ENCODE measurements at places on chromosomes 16 and 17.

- peak; percentile 43 for DNase-seq
Measured at GRCh38 chr17:16444258-16444886, 29.0 kb downstream of the TRPV2 start.

DNA sequence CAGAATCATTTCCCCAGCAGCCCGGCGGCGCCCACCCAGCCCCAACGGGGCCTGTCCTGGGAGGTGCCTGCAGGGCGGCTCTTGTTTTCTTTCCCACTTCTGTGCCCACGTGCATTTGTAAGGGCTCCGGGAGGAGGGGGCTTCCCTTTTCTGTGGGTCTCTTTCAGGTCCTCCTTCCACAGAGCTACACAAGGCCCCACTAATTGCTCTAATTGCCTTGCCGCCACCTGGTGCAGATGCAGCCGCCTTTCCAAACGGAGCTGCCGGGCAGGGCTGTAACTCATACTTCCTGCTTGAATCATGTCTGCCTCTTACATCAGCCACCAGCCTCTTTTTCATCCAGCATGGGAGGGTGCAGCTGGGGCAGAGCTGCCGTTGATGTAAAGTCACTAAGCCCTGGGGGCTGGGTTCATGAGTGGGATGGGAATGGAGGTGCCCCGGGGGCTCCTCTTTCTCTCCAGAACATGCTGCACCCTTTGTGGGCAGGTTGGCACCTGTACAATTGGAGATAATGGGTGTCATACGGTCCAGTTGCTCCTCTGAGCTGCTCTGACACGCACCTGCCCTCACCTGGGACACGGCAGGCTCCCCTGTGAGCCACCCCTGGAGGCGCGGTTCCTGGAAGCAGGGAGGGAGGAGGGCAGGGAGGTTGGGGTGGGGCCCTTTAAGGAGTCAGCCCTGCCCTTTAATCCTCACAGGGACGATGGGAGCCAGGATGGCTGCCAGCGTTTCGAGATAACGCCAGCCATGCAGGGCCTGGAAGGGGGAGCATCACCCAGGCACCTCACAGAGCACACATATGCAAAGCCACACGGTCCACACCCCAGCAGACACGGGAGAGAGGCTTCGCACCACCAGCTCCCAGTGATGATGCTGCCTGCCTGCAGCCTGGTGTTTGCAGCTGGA lies 41.1 kb upstream of the KLHDC4 start:
- DNase-seq = peak; percentile 67

DNA sequence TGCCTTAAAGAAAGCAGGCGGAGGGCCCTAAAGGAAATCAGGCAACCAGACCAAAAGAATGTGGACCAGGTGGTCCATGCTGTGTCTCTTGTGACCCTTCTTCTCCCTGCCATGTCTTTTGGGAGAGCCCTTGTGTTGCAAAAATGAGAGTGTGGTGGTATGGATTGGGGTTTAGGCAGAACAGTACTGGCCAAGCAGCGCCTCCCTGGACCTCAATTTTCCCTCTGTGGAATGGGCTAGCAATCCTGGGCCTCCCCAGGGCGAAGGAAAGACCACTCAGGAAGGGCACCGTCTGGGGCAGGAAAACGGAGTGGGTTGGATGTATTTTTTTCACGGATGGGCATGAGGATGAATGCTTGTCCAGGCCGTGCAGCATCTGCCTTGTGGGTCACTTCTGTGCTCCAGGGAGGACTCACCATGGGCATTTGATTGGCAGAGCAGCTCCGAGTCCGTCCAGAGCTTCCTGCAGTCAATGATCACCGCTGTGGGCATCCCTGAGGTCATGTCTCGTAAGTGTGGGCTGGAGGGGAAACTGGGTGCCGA lies 7.6 kb upstream of the NLRC5 start:
- DNase-seq = no peak

DNA sequence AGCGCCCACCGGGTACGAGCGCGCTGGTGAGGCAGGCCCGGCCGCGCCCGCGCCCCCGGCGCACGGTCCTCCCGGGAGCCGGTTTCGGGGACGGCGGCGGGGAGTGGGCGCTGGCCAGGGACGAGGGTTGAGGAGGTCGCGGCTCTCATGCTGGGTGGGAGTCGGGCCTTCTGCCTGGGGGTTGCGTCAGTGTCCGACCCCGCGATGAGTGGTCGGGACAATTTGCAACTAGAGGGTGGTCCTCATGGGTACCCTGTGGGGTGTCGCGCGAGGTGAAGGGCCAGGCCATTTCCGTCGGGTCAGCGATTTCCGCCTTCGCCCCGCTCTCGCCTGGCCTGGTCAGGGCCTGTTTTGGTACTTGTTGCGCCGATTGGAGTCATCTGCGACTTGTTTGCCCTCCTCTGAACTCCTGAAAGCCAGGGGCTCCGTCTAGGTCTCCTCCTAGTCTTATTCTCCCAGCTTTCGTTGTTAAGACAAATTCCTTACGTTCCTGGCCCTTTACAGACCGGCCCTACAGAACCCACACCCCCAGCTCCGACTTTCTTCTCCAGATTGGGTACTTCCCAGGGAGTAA lies 14.9 kb downstream of the NAA60 start:
- DNase-seq = peak; percentile 28

- DNase-seq = peak; percentile 50
Measured at GRCh38 chr16:38941-39892, 14.2 kb downstream of the POLR3K start.

DNA sequence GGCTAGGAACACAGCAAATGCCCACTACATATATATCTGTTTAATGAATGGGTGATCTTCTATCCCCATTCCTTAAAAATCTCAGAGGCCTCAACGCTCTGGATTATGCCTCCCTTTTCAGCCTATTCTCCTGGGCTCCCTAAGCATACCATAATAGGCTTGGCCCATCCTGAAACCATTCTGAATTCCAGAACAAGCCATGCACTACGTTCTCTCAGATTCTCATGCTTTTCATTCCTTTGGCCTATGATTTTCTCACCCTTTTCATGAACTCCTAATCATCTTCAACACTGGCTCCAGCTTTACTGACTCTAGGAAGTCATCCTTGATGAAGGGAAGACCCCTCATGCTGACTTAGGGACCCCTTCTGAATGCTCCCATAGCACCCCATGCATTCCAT lies 71.1 kb downstream of the RPGRIP1L start:
- DNase-seq = no peak

- DNase-seq = peak; percentile 38
Measured at GRCh38 chr17:32266389-32267301, 1.0 kb downstream of the RHBDL3 start.

DNA sequence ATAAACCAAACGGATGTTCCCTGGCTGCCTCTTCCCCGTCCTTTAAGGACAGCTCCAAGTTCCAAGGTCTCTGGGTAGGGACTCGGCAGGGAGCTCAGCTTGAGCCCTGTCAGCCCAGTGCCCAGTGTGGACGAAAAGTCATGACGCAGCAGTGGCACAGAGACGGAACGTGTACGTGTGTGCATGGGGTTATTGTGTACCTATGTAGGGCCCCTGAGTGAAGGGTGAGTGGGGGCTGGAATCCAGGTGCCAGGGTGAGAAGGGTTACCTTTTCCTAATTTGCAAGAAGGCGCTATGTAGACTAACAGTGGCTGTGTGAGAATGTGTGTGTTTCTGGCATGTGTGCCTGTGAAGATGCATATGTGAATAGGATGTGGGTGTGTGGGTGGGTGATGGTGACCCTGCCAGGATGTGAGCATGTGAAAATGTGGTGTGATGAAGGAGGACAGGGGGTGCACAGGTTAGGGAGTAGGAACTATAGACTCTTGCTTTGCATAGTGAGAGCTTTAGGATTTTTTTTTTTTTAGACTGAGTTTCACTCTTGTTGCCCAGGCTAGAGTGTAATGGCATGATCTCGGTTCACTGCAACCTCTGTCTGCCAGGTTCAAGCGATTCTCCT lies 6.0 kb downstream of the SCN4A start:
- DNase-seq = no peak
